Fibroblast of the aortic adventitia (primary cell): ENCODE measurements at places on chromosomes 1 and 21.

GRCh38 chr1:204128964-204129896 is 22.6 kb downstream of the ETNK2 start:
- DNase-seq: peak; percentile 70

DNA sequence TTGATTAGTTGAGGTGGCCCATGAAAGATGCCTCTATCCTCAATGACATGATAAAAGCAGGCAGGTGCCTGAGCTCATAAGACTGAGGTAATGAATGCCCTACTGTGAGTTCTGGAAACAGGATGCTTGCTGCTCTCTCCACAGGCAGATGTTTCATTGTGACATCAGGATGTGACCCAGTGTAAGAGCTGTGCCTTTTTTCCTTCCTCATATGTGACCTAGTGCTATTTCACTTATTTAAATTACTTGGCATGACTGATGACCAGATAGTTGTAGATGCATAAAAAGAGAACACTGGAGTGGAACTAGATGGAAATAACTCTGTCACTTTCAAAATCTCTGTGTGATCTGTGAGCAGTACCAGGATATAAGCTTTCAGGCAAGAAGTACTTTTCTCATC is 31.9 kb downstream of the KIF14 start:
- DNase-seq: no peak

GRCh38 chr1:38555594-38555993 is 304.0 kb downstream of the RRAGC start:
- no peak for DNase-seq

DNA sequence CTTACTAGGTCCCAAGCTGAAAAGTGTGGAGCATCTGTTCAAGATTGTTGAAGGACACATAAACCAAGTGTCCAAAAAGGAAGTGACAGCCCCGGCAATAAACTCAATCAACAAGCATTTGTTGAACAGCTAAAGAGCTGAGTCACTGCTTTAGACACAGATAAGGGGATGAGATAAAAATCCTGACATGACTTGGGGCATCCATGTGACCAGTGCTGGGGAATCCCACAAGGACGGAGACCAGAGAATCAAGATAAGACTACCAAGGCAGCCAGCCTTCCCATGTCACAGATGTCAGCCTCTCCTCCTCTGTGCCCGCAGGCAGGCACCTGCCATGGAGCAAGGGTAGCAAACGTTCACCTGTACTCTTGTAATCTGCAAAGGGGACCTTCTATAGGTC is 118.6 kb upstream of the KAZN start:
- DNase-seq: peak; percentile 12

- DNase-seq: no peak
Observed at GRCh38 chr1:62184336-62184735, 10.3 kb upstream of the L1TD1 start.

- no peak for DNase-seq
Observed at GRCh38 chr1:160813215-160813614, 17.2 kb downstream of the LY9 start.

GRCh38 chr1:229661897-229662296 is 35.9 kb downstream of the URB2 start:
- DNase-seq: no peak

DNA sequence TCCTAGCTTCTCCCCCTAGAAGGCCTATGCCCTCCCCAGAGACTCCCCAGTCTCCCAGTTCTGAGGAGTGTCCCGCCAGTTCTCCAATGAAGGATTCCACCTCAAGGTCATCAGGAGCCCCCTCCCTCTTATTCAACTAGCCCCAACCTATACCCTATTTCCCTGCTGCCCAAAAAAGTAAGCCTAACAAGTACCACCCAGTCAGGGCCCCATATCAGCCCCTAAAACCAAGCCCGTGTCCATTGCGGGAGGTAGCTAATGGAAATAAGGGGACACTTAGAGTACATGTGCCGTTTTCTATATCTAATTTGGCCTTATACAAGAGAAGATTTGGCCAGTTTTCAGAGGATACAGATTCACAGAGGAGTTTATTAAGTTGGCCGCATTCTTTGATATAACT is 416.2 kb downstream of the MATN1 start:
- DNase-seq: no peak

- no peak for DNase-seq
Observed at GRCh38 chr1:11670747-11671146, 6.7 kb downstream of the FBXO6 start.

DNA sequence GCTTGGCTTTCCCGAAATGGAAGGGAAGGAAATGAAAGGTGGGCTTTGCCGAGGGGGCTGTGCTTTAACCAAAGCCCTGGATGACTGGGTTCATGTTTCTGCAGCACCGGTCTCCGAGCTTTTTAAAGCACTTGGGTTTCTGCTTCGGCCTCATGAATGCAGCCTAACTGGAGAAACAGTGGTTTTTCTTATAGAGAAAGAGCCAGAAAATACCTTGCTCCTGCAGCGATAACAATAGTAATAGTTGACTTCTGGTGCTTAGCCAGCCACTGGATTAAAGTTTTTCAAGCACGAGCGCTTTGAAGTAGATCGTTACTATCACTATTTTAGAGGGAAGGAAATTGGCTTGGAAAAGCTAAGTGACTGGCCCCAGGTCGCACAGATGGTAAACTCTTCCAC is 500 bp upstream of the DOCK7 start:
- DNase-seq: peak; percentile 46

GRCh38 chr1:29459620-29459945 is 223.3 kb downstream of the PTPRU start:
- no peak for DNase-seq

GRCh38 chr1:89598450-89599331 is 34.2 kb upstream of the LRRC8C start:
- DNase-seq: peak; percentile 55

DNA sequence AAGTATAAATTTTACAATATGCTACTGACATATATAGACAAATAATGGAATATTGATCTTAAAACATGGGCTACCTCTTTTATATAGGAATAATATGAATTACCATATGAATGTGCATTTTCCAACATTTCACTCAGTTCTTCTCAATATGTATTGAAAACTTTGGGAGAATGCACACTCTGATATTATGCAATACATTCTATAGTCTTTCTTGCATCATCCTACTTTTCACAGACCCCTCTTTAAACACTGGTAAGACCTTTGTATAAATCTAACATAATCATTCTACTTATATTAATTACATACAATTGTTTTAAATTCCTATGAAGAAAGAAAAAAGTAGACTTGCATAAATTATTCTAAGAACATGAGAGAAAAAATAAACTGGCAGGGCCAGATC is 69.2 kb downstream of the NCAM2 start:
- no peak for DNase-seq
